ENCODE measurements at places on chromosomes 2 and 18. TPM values are rescaled to one million over a fixed set of nuclear protein-coding genes. Genes with fewer than 3 reads are reported as not detected.

DNA sequence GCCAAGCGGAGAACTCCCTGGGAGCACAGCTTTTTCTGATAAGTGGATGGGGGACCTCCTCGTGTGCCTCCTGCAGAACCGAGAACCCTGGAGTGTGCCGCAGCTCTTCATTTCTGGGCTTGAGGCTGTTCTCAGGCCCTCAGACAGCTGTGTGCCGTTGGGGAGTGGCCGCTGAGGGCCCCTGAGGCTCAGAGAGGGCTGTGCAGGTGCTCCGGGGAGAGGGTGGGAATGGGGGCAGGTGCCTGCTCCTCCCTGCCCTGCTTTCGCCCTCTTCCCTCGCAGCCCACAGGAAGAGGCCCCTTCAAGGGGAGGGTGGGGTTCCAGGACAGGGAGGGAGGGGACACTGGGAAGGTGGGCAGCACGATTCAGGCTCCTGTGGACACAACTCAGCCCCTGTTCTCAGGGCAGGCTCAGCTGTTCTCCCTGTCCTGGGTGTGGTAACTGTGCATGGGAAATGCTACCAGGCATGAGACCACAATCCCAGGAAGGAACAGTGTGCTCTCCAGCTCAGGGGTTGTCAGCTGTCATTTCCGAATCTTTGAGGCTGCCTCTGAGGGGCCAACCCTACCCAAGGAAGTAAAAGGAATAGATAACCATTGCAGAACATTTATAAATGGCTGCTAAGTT, 11.3 kb downstream of the LCT start:
- no peak for DNase-seq

DNA sequence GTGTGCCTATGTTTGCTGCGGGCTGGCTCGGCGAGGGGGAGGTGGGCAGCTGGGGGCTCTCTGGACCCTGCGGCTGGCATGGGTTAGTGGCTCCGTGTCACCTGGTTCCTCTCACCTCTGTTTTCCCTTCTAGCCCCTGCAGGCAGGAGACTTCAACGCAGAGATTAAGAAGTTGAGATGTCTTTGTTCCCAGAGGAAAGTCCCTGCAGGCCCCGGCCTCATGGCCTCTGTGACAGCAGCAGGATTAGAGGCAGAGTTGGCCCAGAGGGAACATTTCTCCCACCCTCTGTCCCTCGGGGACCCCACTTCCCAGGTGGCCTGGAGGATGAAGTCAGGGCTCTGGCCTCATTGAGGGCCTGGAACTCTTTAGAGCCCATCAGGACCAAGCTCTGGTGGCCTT, 56.5 kb downstream of the HPCAL1 start:
- no peak for DNase-seq

GRCh38 chr2:237563816-237564215, 2.6 kb upstream of the PRLH start:
- no peak for DNase-seq

GRCh38 chr2:146786396-146786795, 1058.4 kb upstream of the ACVR2A start:
- no peak for DNase-seq

DNA sequence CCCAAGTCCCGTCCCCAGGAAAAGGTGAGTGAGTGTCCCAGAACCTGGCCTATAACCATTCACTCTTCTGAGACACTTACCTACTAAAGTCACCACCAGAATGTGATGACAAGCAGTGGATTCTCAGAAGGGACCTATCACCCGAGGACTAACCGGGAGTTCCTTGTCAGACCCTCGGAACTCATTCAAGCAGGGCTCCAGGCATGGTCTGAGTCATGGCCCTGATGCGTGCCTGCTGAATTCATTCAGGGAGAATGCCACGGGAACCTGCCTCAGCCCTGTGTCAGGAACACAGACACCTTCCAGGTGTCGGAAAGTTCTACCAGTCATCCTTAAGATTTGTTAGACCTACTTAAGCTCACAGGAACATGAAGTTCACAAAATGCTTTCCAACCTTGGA, 29.8 kb downstream of the ALPK2 start:
- DNase-seq, result no peak

DNA sequence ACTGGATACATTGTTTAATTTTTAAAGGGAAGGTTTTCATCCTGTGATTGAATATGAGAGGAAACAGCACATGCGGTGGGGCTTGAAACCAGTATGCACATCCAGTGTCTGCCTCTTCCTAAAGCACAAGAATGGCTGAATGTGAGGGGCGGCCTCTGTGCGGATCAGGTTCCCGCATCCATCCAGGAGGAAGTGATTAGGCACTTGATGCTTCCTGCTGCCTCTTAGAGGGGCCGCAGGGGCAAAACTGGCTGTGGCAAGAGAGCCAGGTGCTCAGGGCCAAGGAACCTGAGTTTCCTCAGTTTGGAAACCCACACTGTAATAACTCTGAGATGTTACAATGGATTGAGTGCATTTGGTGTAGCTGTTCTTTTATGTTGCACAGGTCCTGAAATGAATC, 48.8 kb downstream of the THNSL2 start:
- no peak for DNase-seq

DNA sequence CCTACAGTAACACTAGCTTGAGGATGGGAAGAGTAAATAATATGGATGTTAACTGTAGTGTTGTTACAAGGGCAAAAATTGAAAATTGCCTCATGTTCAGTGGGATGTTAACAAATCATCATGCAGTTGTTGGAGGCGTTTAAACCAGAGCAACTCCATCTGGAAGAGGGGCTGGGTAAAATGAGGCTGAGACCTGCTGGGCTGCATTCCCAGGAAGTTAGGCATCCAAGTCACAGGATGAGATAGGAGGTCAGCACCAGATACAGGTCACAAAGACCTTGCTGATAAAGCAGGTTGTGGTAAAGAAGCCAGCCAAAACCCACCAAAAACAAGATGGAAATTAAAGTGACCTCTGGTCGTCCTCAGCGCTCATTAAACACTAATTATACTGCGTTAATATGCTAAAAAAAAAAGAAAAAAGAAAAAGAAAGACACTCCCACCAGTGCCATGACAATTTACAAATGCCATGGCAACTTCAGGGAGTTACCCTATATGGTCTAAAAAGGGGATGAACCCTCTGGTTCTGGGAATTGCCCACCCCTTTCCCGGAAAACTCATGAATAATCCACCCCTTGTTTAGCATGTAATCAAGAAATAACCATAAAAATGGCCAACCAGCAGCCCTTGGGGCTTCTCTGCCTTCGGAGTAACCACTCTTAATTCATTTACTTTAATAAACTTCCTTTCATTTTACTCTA, 101.4 kb downstream of the MYO5B start:
- DNase-seq, result no peak

DNA sequence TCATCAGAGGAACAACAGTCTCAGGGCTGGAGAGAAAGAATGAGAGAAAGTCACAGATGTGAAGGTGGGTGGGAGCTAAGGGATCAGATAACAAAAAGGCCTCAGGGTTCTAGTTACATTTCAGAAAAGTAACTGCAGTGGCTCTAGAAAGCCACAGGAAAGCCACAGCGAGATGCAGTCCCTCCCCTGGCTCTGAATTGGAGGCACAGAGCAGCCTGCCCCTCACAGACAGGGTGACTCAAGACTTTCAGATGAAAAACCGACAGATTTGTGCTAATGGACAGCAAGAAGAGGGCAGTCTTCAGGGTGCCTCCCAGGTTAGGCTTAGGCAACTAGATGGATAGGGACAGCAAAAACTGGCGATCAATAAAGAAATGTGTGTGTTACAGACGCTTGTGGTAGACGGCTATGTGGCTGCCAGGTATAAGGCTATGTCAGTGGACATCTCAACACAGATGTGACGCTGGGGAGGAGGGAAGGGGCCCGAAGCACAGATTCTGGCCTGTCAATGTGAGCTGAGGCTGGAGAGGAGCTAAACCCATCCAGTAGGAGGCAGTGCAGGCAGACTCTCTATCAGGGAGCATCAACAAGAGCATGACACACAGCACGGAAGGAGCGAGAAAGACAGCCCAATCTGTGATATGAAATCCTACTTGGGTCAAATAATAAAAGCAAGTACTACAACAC, 26.2 kb downstream of the UNC50 start:
- no peak for DNase-seq

GMPPA gene
- polyA plus RNA-seq, result 24.0 TPM
